Stimulated activated CD4-positive, alpha-beta T cell treated with anti-CD3 and anti-CD28 coated beads, Interleukin-2, amount 100 ng/mL, for 48 hours (primary cell): ENCODE measurements at places on chromosomes 3 and 15.

DNA sequence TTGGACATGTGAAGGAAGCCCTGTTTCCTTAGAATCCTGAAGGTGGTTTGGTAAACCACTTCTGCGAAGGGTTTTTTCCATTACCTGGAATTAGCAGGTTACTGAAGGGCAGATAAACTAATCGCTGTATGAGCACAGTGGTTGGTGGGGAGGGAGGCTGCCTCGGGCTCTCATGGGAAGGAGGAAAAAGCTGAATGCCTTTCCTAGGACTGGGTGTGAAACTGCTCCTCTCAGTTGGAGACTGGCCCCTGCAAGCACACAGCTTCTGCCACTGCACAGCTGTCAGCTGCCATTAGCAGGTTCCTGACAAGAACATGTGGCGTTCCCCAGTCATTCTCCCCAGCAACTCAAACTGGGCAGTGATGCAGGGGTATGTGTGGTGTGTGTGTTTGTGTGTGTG is 376.3 kb downstream of the GAP43 start:
- no peak for DNase-seq

- no peak for DNase-seq
Observed at GRCh38 chr3:95297581-95297980, 1234.7 kb downstream of the NSUN3 start.

GRCh38 chr15:77083381-77084160 is 12.7 kb upstream of the TSPAN3 start:
- DNase-seq, result peak; percentile 32

GRCh38 chr3:131242201-131242600 is 139.4 kb upstream of the NUDT16 start:
- DNase-seq, result no peak

DNA sequence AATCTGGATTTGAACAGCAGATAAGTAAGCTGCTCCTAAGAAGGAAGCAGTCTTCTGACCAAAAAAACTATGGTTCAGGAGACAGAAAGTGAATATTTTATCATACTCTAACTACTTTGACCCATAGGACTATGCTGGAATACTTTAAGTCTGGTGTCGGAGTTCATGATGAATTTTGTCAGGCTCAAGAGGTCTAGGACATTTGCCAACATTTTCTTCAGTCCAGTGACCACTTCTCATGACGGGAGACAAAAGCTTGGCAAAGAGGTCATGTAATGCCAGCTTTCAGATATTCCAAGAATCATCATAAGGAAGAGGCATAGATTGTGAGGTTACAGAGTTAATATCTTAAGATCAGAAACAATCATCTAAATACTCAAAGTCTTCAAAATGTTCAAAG is 20.5 kb upstream of the DCBLD2 start:
- DNase-seq, result no peak

DNA sequence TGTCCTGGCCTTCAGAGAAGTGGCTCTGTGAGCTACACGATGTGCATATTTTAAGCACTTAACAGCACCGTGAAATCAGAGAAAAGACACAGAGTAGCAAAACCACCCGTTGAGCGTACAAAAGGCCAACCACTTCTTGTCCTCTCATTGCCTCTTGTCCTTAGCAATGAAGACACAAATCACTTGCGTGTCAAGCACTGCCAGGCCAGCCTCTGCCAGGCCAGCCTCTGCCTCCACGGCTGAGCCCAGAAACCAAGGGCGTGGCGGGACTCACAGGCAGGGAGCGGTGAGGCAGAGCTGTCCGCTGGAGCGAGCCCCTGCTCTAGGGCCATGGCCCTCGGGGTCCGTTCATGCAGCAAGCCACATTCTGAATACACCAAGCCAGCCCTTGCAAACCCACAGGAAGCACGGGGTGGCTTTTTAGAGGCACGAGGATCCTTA is 4.0 kb downstream of the MUC4 start:
- DNase-seq, result no peak

GRCh38 chr15:49290191-49290590 is 120.1 kb downstream of the GALK2 start:
- DNase-seq, result no peak

GRCh38 chr3:155854141-155854940 is at the start of gene SLC33A1:
Gene SLC33A1 (minus strand): TSS chr3:155854427. CDS start chr3:155853997, 430 bp downstream.
- DNase-seq, result peak; percentile 97

GRCh38 chr3:101836652-101837598 is 12.4 kb upstream of the NFKBIZ start:
- DNase-seq, result no peak

DNA sequence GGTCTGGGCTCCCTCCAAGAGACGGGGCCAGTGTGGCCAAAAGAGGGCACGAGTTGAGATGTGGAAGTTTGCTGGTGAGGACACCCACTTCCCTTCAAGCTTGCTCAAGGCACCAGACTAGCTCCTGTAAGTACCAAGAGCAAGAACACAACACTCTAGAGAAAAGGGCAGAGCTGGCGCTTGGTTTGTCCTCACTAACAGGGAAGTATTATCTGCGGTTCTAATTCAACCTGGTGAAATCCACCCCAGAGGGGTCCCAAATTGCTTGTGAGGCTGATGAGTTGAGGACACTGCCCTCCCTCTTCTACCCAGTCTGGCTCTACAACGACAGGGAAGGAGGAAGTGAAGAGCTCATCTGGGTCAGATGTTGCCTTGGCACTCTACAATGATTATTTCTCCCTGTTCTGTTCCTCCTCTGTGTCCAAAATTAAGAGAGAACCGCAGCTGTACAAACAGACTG is 16.9 kb upstream of the FSIP1 start:
- no peak for DNase-seq

GRCh38 chr3:99842826-99843589 is 25.3 kb downstream of the CMSS1 start:
- DNase-seq, result no peak

- no peak for DNase-seq
Observed at GRCh38 chr15:48191574-48192225, at the start of gene CTXN2. Gene CTXN2 (plus strand): TSS chr15:48191665. CDS start chr15:48201301, 9,636 bp downstream.

DNA sequence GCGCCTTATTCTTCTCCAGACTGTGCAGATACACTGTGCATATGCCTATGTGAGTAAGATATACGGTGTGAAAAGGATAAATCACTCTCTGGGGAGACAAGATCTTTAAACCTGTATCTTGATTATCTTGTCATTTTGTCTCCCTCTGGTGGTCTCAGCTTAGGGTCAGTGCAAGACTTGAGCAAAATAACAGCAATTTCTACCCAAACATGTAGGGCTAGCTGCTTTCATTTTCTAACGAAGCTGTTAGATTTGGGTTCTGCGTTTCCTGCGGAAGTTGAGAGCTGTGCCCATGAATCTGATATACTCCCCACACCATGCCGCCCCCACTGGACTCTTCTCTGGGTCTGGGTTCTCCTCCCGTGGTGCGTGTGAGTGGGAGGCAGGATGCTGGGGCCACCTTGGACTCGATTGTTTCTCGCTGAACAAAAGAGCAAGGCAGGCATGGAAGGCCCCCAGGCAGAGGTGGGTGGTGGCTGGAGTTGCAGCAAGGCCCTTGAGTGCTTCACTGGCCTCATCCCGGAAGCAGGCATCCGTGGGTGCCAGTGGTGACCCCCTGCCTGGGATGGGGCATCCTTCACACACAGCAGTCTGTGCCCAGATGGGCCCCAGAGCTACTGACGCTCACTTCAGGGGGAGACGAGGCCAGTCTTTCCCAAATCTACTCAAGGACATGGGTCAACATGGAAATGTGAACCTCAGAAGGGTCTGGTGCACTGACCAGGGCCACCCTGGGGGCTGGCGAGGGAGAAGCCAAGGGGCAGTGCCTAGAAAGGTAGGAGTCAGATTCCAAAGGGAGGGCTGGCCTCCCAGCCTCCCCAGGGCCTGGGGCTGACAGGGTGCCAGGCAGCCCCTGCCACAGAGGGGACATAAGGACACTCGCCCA is 179.6 kb downstream of the NSMCE3 start:
- peak; percentile 13 for DNase-seq

- no peak for DNase-seq
Observed at GRCh38 chr3:166582236-166582635, 745.0 kb upstream of the BCHE start.

DNA sequence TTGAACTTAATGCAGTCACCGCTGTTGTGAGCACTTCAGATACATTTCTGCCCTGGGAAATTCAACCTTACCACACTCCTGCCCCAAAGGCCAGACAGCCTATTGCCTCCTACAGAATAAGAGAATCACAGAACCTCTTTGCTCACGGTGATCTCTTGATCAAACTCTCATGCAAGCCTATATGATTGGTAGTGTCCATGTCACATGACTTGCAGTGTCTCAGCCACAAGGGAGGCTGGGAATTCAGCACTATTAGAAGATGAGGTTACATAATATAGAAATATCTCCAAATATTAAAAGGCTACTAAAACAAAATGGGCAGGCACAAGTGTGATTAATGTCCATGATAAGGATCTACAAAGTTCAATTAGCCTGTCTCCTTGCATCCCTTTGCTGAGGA is 3.8 kb upstream of the PCOLCE2 start:
- no peak for DNase-seq

- DNase-seq, result no peak
Observed at GRCh38 chr3:13176445-13176844, 103.2 kb upstream of the IQSEC1 start.

DNA sequence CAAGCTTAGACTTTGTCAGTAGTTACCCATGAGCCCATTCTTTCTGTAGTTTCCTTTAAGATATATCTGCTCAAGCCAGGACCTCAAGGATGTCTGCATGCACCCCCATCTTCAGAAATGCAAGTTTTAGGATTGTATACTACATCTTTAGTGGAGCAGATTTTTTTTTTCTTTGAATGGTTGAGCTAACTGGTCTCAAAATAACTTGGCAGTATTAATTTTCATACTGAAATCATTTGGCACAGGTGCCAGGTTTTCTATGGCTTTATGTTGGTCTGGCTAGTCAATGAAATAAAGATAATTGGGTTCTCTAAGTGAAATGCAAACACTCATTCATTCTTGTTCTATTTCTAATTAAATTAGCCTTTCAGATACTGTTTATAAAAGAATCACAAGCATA is 108.9 kb downstream of the ATG7 start:
- no peak for DNase-seq

DNA sequence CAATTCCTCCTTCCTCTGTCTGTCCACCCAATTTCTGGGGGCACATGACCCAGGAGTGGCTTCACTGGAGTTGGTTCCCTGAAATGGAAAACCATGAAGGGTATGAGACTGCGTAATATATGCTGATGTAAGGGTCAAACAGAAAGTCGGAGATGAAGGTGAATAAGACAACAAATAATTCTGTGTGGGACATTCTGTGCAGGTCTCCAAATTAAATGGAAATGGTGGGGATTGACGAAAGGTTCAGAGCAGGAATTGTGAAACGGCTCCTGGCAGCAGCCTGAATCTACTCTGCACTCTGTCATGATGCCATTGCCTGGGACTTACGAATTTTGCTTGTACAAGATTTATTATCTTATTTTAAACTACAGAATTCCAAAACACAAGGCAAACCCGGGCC is 174.8 kb upstream of the RORA start:
- DNase-seq, result no peak

GRCh38 chr3:123559040-123559861 is 25.6 kb downstream of the HACD2 start:
- no peak for DNase-seq

- no peak for DNase-seq
Observed at GRCh38 chr15:91855684-91856489, 2.4 kb downstream of the SLCO3A1 start.
